ENCODE measurements at places on chromosomes 5 and 9.

GRCh38 chr5:133289686-133290367 is 238.0 kb downstream of the HSPA4 start:
- no peak for DNase-seq

GRCh38 chr5:17737092-17737491 is 102.8 kb downstream of the TAF11L14 start:
- no peak for DNase-seq

DNA sequence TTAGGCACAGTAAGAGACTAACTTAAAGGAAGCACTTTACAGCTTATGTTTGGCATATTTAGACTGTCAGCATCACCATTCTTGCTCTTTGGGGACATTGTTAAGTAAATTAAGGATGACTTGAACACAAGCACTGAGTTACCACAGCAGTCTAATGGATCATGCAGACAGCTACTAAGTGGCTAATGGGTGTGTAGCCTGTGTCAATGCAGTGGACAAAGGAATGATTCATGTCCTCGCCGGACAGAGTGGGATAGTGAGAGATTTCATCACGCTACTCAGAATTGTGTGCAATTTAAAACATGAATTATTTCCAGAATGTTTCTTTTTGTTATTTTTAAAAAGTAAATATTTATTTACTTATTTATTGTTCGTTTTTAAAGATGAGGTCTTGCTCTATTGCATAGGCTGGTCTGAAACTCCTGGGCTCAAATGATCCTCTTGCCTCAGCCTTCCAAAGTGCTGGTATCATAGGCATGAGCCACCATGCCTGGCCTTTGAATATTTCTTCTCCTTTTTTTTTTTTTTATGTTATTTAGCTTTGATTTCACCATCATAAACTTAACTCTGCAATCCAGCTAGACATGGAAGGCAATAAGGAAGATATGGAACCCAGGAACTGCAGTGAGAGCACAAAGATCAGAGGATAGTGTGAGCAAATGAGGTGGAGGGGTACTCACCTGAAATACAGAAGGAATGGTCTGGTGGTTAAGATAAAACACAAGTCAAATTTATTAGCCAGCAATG is 53.0 kb upstream of the KLF4 start:
- DNase-seq, result no peak

DNA sequence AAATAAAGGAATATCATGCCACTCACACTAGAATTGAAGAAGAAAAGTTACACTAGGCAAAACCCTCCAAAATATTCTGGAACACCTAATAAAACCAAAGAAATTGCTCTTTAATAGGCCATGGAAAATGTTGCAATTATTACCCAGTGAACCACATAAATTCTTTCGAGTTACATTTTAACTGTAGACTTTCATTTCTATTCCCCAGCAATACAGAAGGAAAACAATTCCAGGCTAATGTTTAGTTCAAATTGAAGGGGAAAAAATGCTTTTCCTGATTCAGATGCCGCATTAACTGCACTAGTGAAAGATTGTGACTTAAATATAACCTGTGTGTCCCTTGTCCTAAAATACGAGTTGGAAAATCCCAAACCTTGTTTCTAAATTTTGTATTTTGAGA is 439.3 kb upstream of the ADAMTS16 start:
- no peak for DNase-seq

DNA sequence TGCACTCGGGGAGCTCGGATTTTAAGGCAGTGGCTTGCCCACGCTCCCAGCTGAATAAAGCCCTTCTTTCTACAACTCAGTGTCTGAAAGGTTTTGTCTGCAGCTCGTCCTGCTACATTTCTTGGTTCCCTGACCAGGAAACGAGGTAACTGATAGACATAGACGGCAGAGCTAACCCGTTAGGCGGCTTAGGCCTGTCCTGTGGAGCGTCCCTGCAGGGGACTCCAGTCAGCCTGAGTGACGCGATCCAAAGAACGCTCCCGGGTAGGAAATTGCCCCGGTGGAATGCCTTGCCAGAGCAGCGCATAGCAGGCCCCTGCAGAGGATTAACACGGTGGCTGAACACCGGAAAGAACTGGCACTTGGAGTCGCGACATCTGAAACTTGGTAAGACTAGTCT is 1.8 kb upstream of the SELENOP start:
- no peak for DNase-seq

GRCh38 chr9:4980086-4980727 is 4.9 kb upstream of the JAK2 start:
- DNase-seq, result no peak

DNA sequence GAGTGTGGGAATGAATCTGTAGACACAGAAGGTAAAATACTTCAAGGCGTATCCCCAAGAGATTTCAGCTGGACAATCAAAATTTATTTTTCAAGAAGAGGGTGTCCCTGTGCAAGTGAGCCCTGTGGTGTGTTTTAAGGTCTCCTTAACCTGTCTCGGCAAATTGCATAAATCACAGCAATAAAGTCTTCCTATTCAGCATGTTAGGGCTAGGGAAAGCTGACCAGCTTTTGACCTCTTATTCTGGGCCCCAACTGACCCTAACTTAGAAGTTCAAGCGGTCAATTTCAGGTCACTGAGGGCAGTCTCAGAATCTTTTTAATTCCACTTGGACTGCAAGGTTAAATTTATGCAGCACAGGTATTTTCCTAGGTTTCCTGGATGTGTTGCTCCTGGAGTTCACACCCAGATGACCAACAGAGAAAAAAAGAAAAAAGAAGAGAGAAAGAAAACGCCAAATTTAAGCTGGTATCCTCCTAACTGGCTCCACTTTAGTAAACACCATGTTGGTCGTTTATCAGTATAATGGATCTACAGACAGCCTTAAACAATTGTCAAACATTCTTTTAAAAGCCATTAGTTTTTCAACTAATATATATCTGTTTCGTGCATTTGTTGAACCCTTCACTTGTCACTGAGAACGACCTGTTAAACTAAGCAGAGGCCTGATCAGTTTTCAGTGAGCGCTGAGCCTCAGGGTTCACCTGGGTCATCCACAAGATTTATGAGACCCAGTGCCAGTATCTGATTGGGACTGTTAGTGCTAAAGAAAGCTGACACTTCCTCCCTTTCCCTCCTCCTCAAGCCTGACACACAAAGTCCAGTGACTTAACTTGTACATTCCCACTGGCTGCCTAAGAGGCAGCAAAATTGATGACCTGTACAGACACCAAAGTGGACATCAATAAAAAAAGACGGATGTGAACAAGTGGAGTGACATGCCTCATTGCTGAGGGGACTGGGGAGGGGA is 546.1 kb downstream of the NR2F1-AS1 start:
- no peak for DNase-seq

- no peak for DNase-seq
Observed at GRCh38 chr5:57382655-57383054, 100.0 kb downstream of the ACTBL2 start.

GRCh38 chr9:35568196-35568595 is 36.9 kb upstream of the TESK1 start:
- no peak for DNase-seq

DNA sequence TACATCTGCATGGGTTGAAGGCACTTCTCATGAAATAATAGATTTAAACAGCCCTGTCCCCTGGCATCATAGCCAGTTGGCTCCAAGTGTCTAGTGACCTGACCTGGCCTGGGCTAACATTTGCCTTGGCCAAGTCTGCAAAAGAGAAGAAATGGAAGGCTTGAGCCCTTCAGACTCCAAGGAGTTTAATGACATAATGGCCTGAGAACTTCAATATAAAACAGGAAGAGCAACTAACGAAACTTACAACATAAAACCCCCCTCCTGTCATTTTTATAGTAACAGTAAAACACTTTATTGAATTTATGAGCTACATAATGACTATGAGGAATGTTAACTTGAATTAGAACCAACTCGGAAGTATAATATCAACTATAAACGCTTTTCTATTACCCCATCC is 218.8 kb upstream of the TBCA start:
- no peak for DNase-seq

DNA sequence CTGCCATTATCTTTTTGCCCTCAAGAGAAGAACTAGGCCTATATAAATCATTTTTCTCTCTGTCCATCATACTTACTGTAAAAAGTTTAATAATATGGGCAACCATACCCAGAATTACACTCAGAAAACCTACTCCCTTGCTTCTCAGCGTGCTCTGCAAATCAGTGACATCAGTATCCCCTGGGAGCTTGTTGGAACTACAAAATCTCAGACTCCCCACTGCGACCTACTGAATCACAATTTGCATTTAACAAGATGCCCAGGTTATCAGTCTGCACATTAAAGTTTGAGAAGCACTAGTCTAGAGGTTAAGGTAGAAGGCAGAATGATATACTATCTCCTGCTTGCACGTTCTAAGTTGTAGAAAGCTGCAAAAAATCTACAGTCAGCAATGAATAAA is 127.2 kb downstream of the MLLT3 start:
- no peak for DNase-seq

DNA sequence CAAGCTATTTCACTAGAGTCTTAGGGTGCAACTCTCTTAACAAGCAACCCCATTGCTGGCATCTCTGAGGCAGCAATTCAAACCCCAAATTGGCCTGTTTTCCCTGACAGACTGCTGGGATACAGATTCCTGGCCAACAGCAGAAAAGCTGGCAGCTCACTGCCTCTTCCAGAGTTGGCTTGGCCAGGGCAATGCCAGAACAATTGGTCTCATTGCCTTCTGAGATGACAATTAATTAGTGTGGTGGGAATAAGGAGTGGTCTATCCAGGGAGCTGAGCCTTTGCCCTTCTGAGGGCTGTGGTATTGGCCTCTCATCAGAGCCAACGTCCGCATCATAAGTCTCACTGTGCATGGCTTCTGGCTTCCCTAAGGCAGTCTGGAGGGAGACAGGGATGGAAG is 183.2 kb downstream of the GNAQ start:
- DNase-seq, result no peak

DNA sequence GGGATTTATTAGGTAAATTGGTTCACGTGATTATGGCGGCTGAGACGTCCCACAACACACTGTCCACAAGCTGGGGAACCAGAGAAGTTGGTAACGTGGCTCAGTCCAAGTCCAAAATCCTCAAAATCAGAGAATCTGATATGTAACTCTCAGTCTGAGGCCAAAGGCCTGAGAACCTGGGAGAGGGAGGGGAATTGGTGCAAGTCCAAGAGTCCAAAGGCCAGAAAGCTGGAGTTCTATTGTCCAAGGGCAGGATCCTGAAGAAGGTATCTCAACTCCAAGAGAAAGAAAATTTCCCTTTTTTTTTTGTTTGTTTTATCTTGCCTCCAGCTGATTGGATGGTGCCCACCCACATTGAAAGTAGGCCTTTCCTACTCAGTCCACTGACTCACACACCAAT is 83.8 kb downstream of the PRDM9 start:
- no peak for DNase-seq

- DNase-seq, result no peak
Observed at GRCh38 chr5:115736004-115736689, 80.3 kb downstream of the CDO1 start.

DNA sequence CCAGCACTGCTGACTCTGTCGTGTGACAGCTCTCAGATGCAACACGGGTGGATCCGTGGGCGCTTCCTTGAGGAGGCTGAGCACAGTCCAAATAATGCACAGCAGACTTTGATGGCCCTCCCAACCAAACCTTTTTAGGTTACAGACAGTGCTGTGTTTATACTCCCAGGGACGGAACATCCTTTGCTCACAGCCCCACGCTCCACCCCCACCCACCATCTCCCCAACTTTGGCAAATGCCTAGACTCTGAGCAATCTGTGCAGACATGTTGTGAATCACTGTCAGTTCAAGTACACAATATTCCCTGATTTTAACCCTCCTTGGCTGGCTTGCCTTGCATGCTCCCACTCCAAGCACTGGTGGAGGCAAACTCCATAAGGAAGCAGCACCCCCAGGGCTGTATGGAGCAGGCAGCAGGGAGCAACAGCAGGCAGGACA is 324.6 kb downstream of the MLLT3 start:
- DNase-seq, result no peak

DNA sequence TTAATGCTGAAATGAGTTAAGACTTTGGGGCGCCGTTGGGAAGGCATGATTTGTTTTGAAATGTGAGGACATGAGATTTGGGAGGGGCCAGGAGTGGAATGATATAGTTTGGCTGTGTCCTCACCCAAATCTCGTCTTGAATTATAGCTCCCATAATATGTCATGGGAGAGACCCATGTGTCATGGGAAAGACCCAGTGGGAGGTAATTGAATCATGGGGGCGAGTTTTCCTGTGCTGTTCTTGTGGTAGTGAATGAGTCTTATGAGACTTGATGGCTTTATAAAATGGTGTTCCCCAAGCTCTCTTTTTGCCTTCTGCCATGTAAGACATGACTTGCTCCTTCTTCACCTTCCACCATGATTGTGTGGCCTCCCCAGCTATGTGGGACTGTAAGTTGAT is 5.1 kb downstream of the SLC25A48 start:
- no peak for DNase-seq

DNA sequence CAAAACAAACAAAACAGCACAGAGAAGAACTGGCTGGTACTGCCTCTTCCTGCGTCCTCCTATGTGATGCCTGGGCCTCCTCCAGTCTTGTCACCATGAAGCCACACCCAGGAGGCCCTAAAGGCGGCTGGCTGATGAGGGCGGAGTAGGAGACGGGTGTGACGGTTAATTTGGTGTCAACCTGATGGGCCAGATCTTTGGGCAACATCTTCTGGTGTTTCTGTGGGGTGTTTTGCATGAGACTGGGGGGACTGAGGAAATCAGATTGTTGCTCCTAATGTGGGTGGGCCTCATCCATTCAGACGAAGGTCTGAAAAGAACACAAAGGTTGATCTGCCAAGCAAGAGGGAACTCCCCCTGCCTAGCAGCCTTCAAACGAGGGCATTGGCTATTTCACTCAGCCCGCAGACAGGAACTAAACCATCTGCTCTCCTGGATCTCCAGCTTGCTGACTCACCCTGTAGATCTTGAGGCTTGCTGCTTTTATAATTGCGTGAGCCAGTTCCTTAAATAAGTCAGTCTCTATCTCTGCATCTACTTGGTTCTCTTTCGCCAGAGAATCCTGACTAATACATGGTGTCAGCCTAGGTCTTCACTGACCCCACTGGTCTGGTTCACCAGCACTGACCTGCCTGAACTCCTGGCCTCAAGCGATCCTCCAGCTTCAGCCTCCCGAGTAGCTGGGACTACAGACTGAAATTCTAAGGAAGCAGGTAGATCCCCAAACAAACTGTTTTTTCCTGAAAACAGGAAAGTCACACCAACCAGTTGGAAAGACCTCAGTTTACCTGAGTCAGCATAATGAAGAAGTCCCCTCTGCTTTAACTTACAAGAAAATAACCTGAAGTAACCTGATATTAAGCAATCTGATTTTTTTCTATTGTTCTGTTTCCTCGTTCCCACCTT is 12.8 kb upstream of the ZFP62 start:
- no peak for DNase-seq

DNA sequence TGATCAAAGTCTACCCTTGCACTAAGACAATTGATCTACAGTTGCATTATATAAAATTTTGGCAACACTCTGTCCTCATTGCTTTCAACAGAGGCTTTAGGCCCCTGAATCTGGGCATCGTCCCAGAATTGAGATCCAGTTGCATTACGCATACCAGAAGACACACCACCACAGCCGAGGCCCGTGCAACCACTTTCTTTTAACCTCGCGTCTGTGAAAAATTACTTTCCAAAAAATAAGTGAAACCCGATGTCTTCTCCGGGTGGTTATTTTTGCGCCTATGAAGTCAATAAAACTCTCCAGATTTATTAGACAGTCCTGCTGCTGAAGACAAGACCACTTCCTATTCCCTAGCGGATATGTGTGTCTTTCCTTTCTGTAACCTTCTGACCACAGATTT is 52.1 kb upstream of the NFIB start:
- DNase-seq, result no peak

- DNase-seq, result no peak
Observed at GRCh38 chr5:129172580-129172979, 78.0 kb downstream of the ISOC1 start.

- no peak for DNase-seq
Observed at GRCh38 chr9:124277420-124277819, 19.7 kb downstream of the NEK6 start.
